ENCODE measurements at places on chromosomes 4 and X.
A peak's percentile ranks its signal among the peaks of the same experiment; 100 is the strongest.

DNA sequence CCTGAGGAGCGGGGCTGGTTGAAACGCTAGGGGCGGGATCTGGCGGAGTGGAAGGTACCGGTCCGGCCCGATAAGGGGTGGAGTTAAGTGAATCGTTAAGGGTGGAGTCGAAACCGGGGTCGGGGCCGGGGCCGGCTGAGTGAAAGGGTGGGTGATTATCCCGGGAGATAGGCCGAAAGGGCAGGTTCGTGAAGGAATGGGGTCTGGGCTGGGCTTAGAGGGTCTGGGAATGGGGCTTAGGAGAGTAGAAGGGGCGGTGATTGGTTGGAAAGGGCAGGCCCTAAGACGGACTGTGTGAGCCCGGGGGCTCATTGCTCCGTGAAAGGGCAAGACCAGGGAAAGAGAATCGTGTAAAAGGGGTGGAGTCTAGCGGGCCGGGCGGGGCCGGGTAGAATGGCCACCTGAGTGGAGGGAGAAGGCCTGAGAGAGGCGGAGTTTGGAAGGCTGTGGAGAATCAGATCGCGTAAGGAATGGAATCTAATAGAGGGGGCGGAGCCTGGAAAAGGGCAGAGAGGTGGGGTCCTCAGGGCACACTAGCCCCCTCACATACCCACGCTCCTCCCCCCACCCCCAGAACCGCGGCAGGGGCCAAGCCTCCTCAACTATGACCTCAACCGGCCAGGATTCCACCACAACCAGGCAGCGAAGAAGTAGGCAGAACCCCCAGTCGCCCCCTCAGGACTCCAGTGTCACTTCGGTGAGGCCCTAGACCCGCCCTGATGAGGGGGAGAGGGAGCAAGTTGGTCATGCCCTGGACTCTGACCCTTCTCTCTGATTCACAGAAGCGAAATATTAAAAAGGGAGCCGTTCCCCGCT lies 430 bp downstream of the HDAC6 start:
- DNase-seq: peak; percentile 79

DNA sequence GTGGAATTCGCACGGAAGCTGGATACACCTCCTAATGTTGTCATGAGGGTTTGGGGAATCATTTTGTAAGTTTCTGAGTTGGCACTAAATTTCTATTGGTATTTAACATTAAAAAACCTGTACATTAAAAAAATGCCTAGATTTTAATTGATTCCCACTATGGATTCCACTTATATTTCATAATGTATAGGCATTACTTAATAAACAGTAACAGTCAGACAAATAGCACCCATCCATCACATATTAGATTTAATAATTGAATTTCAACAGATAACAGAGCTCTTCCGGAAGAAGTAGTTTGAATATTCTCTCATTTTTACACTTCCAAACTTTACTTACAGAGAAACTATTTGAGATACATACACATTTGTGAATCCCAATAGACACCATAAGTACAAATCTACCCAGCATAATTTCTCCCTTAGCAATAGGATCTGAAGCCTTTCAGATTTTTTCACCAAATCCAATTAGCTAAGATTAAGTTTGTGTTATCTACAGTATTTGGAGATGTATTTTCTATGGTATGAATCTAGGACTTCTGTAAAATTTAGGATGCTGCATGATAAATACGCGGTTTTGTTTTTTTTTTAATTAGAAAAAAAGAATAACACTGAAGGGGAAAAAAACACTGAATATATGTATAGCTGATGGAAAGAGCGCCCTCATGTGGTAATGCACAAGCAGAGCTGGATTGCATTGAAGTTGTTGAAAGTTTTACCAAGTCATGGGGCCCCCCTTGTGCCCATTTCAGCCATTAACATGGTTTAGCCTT lies 12.2 kb upstream of the ODAM start:
- no peak for DNase-seq

DNA sequence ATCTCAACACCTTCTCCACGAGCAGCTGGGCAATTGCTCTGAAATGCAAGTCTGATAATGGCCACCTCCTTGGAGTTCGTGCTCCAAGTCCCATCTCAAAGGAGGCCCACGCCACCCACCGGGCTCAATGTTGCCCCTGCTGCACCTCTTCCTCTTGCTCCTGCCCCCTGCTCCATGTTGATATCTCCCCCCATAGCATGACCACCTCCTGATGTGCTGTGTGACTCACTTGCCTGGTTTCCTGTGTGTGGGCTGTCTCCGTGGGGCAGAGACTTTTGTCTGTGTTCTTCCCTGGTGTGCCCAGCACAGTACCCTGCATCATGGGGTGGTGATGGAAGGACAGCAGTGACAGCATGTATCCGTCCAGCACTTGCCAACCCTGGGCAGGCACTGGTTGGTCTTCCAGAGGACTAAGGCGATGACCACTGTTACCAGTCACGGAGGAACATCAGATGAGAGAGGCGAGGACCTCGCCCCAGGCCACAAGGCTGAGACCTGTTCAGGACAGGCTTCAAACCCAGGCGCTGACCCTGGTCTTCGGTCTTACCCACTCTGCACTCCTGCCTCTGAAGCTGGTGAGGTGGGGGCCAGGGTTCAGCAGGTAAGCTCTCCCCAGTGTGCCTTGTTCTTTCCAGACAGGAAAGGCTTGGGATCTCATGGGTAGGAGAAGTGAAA lies 104.6 kb upstream of the LRPAP1 start:
- DNase-seq: no peak

DNA sequence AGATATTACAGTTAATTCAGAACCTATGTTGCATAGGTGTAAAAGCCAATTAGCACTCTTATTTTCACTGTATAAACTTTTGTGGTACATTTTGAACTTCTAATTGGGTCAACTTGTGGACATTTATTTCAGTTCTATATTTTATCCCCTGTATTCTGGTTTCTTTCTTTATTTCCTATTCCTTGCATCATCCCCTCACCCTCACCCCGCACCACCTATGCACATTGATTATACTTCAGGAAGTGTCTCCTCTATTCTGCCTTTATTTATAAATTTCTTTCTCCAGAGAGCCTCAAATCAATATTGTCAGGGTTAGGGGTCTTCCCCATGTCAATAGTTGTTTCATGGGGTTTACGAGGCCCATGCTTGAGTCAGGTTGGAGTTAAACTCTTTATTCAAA lies 83.1 kb downstream of the TEX13C start:
- DNase-seq: no peak

GRCh38 chr4:100428051-100428450 lies 89.8 kb downstream of the EMCN start:
- peak; percentile 75 for DNase-seq

DNA sequence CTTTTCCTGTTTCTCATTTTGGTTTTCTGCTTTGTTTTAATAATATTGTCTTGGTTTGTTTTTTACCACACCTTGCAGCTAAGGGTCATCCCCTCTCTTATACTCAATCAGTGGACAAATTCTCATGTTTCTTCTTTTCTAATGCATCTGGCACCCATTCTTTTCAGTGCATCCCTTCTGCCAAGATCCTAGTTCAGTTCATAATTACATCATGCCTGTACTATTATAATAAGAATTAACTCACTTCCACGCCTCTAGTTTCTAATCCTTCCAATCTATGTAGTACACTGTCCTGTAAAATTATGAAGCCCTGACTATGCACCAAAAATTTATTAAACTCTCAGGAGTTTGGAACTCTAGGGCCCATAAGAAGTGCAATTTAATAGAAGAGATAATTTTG lies 126.1 kb downstream of the FAT4 start:
- DNase-seq: no peak

GRCh38 chr4:107693132-107693531 lies 26.9 kb downstream of the PAPSS1 start:
- DNase-seq: no peak

- DNase-seq: peak; percentile 20
Measured at GRCh38 chr4:97910005-97910404, 233.3 kb downstream of the STPG2 start.

All from RWPE2 (cell line).